ENCODE measurements at places on chromosomes 13 and 19. TPM values are rescaled to one million over a fixed set of nuclear protein-coding genes. Genes with fewer than 3 reads are reported as not detected.

DNA sequence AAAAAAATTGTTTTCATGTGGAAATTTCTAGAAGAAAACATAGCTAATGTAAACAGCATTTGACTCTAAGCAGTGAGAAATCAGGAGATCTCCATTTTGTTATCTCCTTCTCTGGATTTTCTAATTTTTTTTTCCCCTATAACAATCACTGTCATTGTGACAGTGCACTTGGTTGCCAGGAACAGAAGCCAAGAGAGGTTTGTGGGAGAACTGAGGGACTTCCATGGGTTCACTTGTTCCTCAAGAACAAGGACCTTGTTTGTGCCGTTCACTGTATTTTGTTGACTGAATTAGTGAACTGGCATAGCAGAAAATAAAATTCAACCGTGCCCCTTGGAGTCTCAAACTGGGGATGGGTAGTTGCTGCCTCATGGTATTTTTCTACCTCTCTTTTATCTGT lies 17.1 kb downstream of the SHISA7 start:
- no peaks in the 10 kb centered on the region for H3K27me3 ChIP-seq
- H3K27ac ChIP-seq: no peak overlapping the region
- no peaks in the 10 kb centered on the region for H3K4me1 ChIP-seq
- H3K4me3 ChIP-seq: no peak overlapping the region
- no peak for DNase-seq

- no peak for DNase-seq
- no peak overlapping the region for H3K27ac ChIP-seq
- no peak overlapping the region for H3K4me3 ChIP-seq
- no peaks in the 10 kb centered on the region for H3K36me3 ChIP-seq
- H3K27me3 ChIP-seq: no peaks in the 10 kb centered on the region
Observed at GRCh38 chr19:38535212-38535611, 82.5 kb downstream of the MAP4K1 start.

Gene CBY2
- total RNA-seq: not detected

DNA sequence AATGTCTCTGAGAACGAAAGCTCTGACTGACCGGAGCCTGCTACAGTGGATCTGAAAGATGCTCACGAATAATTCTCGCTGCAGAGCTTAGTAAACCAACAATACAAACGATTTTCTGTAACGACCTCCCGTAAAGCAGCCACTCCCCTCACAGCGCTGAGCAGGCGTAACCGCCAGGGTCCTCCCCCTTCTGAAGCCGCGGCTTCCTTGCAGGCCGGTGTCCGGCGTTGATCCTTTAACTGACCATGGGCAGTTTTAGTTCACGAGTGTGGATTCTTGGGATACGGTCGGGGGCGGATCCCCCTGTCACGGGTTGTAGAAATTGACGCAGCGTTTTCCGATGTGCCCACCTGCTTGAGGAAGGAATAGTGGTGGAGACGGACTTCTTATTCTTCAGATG lies 75.9 kb downstream of the ATP11A start:
- H3K4me3 ChIP-seq: no peak overlapping the region
- H3K36me3 ChIP-seq: no peaks in the 10 kb centered on the region
- no peak for DNase-seq
- H3K4me1 ChIP-seq: peaks cover 11% of the 10 kb centered on the region

Gene NKG7
- total RNA-seq: not detected

Gene LGALS7B
- total RNA-seq: 0.64 TPM

Gene CD70
- total RNA-seq: not detected

- no peak overlapping the region for H3K27ac ChIP-seq
- DNase-seq: no peak
- H3K36me3 ChIP-seq: no peaks in the 10 kb centered on the region
- H3K4me3 ChIP-seq: no peak overlapping the region
- H3K27me3 ChIP-seq: no peaks in the 10 kb centered on the region
- no peaks in the 10 kb centered on the region for H3K4me1 ChIP-seq
Observed at GRCh38 chr19:5309438-5310204, 31.0 kb downstream of the PTPRS start.

Gene CEACAM20
- 1.5 TPM for total RNA-seq

Gene DPP9
- total RNA-seq: 17.6 TPM

Gene LRP3
- total RNA-seq: 35.1 TPM

DNA sequence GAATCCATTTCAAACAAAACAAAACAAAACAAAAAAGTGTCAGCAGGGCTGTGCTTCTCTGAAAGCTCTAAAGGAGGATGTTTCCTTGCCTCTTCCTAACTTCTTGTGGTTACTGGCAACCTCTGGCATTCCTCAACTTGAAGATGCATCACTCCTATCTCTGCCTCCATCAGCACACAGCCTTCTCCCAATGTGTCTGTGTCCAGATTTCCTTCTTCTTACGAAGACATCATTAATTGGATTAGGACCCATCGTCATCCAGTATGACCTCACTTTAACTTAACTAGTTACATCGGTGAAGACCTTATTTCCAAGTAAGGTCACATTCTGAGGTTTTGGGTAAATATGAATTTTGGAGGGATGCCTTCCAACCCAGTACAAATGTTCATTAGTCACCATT lies 33.8 kb upstream of the GTF2F2 start:
- no peak overlapping the region for H3K4me3 ChIP-seq
- DNase-seq: no peak
- H3K27ac ChIP-seq: no peak overlapping the region
- H3K36me3 ChIP-seq: no peaks in the 10 kb centered on the region

Gene IFI30
- total RNA-seq: 133 TPM

GRCh38 chr19:10789866-10790265 lies 46.1 kb downstream of the TMED1 start:
- H3K36me3 ChIP-seq: no peaks in the 10 kb centered on the region
- no peak overlapping the region for H3K27ac ChIP-seq
- peak; percentile 51 for DNase-seq
- H3K27me3 ChIP-seq: no peaks in the 10 kb centered on the region

DNA sequence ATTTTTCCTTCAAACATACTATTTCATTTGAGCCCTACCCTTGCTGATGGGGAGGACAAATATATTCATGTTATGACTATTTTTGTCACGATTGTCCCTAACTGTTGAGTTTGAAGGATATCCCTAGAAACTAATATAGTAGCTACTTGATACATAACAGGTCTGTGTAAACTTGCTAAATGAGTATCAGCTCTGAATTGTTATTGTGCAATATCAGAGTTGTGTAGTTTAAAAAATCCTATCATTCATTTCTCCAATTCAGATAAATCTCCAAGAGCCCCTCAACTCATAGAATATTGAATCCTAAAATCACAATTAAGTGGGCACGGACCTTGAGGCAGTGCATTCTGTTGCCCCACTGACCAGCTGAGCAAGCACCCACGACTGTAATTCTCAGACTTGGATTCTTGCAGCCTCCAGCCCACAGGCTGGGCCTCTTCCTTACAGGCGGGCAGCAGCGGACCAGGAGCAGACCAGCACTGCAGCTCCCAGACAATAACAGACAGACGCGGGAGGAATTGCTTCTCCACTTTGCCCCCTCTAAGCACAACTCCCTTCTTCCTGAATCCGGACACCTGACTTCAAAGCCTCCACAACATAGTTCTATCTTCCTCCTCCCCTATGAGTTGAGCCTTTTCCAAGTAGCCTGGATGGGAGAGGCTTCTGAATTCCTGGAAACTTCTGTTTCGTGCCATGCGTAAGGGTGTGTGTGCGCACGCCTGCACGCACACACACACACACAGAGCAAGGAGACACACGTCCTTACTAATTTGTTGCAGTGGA lies 337.6 kb upstream of the ARGLU1 start:
- H3K4me3 ChIP-seq: no peak overlapping the region
- H3K27ac ChIP-seq: no peak overlapping the region
- H3K27me3 ChIP-seq: peaks cover 4% of the 10 kb centered on the region
- no peak for DNase-seq
- H3K36me3 ChIP-seq: no peaks in the 10 kb centered on the region
- no peaks in the 10 kb centered on the region for H3K4me1 ChIP-seq

- DNase-seq: no peak
- no peak overlapping the region for H3K4me3 ChIP-seq
- H3K27ac ChIP-seq: no peak overlapping the region
Observed at GRCh38 chr13:57128909-57129308, 11.8 kb upstream of the PRR20A start.

GRCh38 chr19:45883881-45884681 lies 1.9 kb downstream of the IRF2BP1 start:
- H3K36me3 ChIP-seq: no peaks in the 10 kb centered on the region
- peaks cover 17% of the 10 kb centered on the region for H3K4me1 ChIP-seq
- DNase-seq: peak; percentile 14
- no peaks in the 10 kb centered on the region for H3K27me3 ChIP-seq
- no peak overlapping the region for H3K4me3 ChIP-seq
- H3K27ac ChIP-seq: no peak overlapping the region

GRCh38 chr13:50692396-50692915 lies 151.0 kb downstream of the DLEU7 start:
- H3K27ac ChIP-seq: no peak overlapping the region
- no peak for DNase-seq
- H3K27me3 ChIP-seq: no peaks in the 10 kb centered on the region
- H3K4me3 ChIP-seq: no peak overlapping the region
- H3K4me1 ChIP-seq: peaks cover 34% of the 10 kb centered on the region

Gene SBSN
- total RNA-seq: not detected

Gene TNFSF13B
- 0.48 TPM for total RNA-seq

Gene CFAP97D2
- not detected for total RNA-seq

Gene C19orf38
- 3.4 TPM for total RNA-seq

- H3K27ac ChIP-seq: peak overlapping the region; percentile 79
- no peak overlapping the region for H3K4me3 ChIP-seq
- H3K4me1 ChIP-seq: peaks cover 28% of the 10 kb centered on the region
- no peak for DNase-seq
- no peaks in the 10 kb centered on the region for H3K36me3 ChIP-seq
- no peaks in the 10 kb centered on the region for H3K27me3 ChIP-seq
Observed at GRCh38 chr13:110010404-110011138, 224.2 kb upstream of the IRS2 start.

DNA sequence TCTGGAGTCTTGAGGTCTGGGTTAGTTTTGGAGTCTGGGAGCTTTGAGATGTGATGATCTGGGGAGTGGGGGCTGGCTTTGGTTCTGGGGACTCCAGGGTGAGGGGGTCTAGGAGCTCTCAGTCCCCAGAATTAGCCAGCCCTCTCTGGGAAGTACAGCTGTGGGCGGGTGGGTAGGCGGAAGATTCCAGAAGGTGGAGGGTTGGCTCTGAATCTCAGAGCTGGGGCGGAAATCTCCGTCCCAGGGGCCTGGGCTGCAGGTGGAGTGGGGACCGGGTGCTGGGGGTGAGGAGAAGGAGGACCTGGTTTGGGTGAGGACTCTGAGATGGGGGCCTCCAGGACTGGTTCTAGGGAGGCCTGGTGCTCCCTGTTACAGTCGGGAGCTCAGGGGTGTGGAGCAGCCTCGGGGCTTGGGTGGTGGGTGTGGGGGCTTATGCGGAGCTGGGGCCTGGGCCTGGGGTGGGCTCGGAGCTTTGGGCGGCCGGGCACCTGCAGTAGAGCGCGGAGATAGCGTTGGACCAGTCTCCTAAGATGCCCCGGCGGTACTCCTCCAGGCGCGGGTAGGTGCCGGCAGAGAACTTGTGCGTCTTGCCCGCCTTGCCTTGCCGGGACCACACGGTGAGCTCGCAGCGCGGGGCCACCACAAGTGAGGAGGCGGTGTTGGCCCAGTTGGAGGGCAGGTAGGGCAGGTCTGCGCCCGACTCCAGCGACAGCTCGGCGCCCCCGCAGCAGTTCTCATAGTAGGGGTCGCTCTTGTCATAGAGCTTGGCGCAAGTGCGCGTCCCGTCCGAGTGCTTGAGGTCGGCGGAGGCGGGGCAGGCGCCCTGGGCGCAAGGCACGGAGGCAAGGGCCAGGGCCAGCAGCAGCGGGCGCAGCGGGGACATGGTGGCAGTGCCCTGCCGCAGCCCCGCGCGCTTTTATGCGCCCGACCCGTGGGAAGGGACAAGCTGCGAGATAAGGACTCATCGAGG lies at the start of gene SYCN:
Gene SYCN, minus strand, starts transcription at position 892 of the 970 bp plus-strand sequence. Its CDS starts 9 bp downstream, at position 883.
- H3K4me3 ChIP-seq: no peak within 1 kb of the TSS
- H3K4me1 ChIP-seq: no peaks in the 10 kb centered on the region
- H3K27me3 ChIP-seq: no peaks in the 10 kb centered on the region
- H3K27ac ChIP-seq: peak within 1 kb of the TSS; percentile 23

Gene PROZ
- 5.4 TPM for total RNA-seq

DNA sequence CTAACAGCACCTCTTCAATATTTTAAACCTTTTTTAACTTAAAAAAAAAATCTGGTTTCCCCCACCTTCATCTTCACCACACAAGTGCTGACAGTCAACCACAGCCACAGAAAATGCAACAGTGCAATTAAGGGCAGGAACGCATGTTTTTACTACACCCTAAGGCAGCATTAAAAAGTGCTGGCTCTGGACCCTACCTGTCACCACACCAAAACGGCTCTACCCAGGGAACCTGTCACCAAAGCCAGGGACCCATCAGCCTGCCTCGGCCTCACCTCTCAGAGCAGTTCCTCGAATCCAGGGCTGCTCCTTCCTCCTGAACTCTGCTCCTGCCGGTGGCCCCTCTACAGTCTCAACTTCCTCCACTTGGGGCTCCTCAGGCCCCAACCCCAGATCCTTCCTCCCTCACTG lies 22.5 kb upstream of the SLC35E1 start:
- no peaks in the 10 kb centered on the region for H3K36me3 ChIP-seq
- no peaks in the 10 kb centered on the region for H3K4me1 ChIP-seq
- no peak for DNase-seq
- H3K27ac ChIP-seq: no peak overlapping the region
- H3K27me3 ChIP-seq: no peaks in the 10 kb centered on the region
- H3K4me3 ChIP-seq: no peak overlapping the region

DNA sequence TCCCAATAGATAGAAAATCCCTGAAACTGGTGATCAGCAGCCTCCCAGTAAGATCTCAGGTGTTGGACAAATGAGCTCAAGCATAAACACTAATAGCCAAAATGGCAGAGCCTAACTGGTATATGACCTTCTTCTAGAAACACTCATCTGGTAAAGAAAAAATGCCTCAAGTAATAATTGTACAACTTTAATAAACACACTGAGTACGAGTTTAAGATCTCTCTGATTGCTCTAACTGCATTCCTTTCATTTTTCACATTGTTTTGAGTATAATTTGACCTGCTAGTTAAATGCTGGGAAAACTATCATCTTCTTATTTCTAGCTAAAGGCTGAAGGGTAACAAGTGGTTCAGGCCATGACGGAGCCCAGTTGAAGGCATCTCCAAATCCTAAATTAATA lies 2009.5 kb upstream of the PCDH20 start:
- no peak for DNase-seq
- no peaks in the 10 kb centered on the region for H3K27me3 ChIP-seq
- no peaks in the 10 kb centered on the region for H3K4me1 ChIP-seq
- H3K36me3 ChIP-seq: no peaks in the 10 kb centered on the region
- no peak overlapping the region for H3K27ac ChIP-seq

DNA sequence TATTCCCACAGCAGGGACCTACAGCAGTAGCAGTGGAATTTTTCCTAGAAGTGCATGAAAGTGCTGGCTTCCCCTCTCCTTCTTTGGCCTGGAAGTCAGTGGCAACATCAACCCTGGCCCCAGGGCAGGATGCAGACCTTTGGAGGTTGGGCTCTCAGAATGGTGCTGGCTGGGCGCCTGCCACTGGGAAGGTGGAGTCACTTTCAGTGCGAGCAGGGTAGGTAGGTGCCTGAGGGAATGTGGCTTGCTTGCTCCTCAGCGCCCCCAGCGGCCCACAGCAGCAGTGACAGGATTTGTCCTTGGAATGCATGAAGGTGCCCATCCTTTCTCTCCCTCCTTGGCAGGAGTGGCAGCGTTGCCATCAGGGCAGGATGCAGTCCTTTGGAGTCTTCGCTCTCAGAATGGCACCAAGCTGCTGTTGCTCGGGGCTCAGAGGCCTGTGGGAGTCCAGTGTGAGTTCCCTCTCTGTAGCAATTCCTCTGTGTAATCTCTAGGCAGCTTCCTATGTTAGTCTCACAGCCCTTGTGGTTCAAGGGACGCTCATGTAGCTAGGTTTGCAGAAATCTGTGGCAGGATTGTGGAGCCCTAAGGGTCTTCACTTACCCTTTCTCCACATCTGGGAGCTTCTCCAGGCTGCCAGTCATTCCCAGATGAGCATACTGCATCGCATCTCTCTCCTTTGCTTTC lies 354.4 kb upstream of the DACH1 start:
- no peaks in the 10 kb centered on the region for H3K27me3 ChIP-seq
- no peaks in the 10 kb centered on the region for H3K4me1 ChIP-seq
